ENCODE measurements at places on chromosomes 1 and 21. TPM values are rescaled to one million over a fixed set of nuclear protein-coding genes. Genes with fewer than 3 reads are reported as not detected.

DNA sequence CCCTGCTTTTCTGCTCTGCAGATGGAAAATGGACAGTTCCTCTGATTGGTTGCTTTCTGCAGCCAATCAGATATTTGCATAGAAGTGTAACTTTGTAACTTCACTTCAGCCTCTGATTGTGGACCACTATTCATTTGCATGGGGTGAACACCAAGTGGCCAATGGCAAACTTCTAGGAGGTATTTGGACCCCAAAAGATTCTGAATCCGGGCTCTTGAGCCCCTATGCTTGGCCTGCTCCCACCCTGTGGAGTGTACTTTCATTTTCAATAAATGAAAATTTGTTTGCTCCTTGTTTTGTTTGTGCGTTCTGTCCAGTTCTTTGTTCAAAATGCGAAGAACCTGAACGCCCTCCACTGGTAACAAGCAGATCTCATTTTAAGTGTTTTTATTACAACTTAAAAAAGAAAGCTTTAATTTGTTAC, 6.4 kb upstream of the GSTM4 start:
- no peak overlapping the region for H3K4me3 ChIP-seq
- no peak overlapping the region for H3K27ac ChIP-seq
- H3K36me3 ChIP-seq, result no peaks in the 10 kb centered on the region

DNA sequence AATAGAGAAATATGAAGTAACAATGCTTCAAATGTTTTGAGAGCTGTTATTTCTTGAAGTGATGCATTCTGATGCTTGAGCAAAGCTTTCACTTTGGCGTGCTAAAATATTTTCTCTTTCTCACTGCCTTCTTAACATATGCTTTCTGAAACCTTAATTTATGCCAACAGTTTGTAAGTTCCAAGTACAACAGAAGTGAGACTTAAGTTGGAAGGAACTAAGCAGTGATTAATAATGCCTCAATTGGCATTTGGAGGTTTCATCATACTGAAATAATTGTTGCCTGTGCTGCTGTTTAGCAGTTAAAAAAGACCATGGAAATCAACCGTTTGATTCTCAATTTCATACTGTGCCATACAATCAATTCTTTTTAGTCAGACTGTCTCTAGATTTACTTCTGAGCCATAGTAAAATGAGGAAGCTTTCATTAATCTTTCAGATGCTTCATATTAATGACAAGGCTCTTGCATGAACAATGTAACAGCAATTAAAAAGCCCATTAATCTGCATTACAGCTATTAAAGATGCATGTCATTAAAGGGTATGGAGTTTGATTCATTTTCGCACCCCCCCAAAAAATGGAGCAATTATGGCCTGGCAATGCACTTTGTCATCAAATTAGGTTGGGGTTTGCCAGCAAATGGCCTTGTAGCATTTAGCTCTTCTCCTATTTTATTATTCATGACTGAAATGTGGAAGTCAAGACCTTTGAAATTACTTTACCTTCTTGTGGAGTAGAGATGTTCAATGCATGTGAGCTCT, 375.3 kb downstream of the USH2A start:
- no peak overlapping the region for H3K4me3 ChIP-seq
- no peaks in the 10 kb centered on the region for H3K27me3 ChIP-seq
- no peaks in the 10 kb centered on the region for H3K36me3 ChIP-seq
- DNase-seq, result no peak
- no peaks in the 10 kb centered on the region for H3K4me1 ChIP-seq

- no peak overlapping the region for H3K27ac ChIP-seq
- no peak for DNase-seq
- H3K27me3 ChIP-seq, result no peaks in the 10 kb centered on the region
Measured at GRCh38 chr21:44994695-44995342, 55.0 kb downstream of the SLX9 start.

GRCh38 chr1:229093609-229094336, 177.1 kb upstream of the RAB4A start:
- H3K27ac ChIP-seq, result no peak overlapping the region
- H3K4me1 ChIP-seq, result peaks cover 5% of the 10 kb centered on the region
- H3K36me3 ChIP-seq, result no peaks in the 10 kb centered on the region
- no peaks in the 10 kb centered on the region for H3K27me3 ChIP-seq
- DNase-seq, result no peak

DNA sequence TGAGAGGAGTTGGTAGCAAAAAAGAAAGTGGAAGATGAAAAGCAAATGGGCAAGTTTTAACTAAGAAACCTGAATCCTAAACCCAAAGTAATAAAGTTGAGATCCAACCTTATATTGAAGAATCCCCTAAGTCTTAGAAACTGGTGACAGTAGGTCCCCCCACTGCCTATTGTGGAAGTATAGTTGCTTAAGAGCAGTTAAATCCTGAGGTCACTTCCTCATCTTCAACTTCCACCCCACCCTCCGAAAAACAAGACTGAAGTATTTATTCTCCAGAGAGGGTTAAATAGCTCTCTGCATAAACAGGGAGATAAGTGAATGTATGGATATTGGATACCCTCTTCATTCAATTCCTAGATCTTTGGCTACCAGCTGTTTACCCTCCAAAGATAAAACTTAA, 3.3 kb upstream of the DSTYK start:
- no peak for DNase-seq
- H3K4me3 ChIP-seq, result no peak overlapping the region
- no peak overlapping the region for H3K27ac ChIP-seq
- H3K4me1 ChIP-seq, result peaks cover 29% of the 10 kb centered on the region
- H3K36me3 ChIP-seq, result peaks cover 3% of the 10 kb centered on the region
- peaks cover 1% of the 10 kb centered on the region for H3K27me3 ChIP-seq

- no peaks in the 10 kb centered on the region for H3K27me3 ChIP-seq
- DNase-seq, result peak; percentile 87
- H3K27ac ChIP-seq, result no peak overlapping the region
Measured at GRCh38 chr21:44949779-44950198, 10.0 kb downstream of the SLX9 start.

- peaks cover 1% of the 10 kb centered on the region for H3K36me3 ChIP-seq
- peak overlapping the region; percentile 1 for H3K4me3 ChIP-seq
- H3K4me1 ChIP-seq, result peaks cover 98% of the 10 kb centered on the region
- H3K27me3 ChIP-seq, result no peaks in the 10 kb centered on the region
- peak overlapping the region; percentile 29 for H3K27ac ChIP-seq
Measured at GRCh38 chr1:156491151-156491949, 9.2 kb downstream of the MEF2D start.

DNA sequence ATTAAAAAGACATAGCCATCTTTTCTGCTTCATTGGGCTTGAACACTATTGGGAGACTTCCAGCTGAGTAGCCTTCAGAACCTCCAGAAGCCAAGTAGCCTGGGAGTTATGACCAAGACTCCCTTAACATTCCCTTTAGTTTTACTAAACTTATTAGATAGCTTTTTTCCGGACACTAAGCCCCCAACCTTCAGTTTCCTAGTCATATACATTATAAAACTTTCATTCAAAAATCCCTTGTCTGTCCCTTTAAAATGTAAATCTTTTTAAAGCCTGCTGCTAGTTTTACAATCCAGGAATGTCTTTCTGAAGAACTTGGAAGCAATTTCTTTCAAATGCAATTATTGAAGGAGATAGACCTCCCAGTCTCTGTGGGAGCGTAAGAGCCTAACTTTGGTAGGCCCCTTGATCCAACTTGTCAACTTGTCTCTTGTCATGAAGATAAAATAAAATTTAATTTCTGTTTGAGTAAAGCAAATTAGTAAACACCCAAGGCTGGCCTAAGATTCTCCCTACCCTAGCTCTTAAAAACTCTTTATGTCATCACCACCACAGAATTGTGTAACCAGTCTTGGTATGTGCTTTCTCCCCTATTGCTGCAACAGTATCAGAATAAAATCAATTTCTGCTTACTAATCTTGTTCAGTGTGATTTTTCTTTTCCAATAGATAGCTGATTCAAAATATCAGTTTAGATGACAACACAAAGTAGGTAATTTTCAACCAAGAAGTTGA, 796.2 kb downstream of the PLA2G4A start:
- no peaks in the 10 kb centered on the region for H3K4me1 ChIP-seq
- no peaks in the 10 kb centered on the region for H3K27me3 ChIP-seq
- no peaks in the 10 kb centered on the region for H3K36me3 ChIP-seq
- no peak overlapping the region for H3K27ac ChIP-seq
- H3K4me3 ChIP-seq, result no peak overlapping the region

DNA sequence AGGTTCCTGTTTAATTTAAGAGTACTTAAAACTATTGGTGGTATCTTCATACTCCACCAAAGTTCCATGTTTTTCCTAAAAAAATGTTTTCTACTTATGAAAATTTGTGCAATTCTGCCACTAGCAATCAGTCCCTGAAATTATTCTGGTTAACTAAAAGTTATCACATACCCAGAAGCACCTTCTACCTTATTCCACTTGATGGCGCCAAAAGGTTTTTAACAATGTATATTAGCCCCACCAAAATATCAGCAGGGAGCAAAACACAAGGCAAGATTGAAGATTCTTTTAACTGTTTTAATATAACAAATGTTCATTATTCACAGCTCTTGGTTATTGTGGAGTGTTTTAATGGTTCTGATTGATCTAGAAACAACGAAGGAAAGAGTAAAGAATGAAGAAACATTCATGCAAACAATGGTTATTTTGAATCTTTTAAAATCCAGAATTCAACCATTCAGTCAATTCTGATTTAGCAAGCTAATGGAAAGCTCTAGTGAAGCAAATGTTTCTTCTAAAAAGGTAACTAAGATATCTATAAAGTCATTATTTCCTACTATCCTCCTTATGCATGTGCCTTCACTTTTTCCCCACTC, 67.2 kb downstream of the TTLL7 start:
- no peaks in the 10 kb centered on the region for H3K36me3 ChIP-seq
- no peaks in the 10 kb centered on the region for H3K4me1 ChIP-seq
- peaks cover 6% of the 10 kb centered on the region for H3K27me3 ChIP-seq
- DNase-seq, result no peak
- H3K27ac ChIP-seq, result no peak overlapping the region

- peak; percentile 8 for DNase-seq
- H3K27me3 ChIP-seq, result peaks cover 3% of the 10 kb centered on the region
- peaks cover 2% of the 10 kb centered on the region for H3K36me3 ChIP-seq
- H3K4me3 ChIP-seq, result peak overlapping the region; percentile 39
Measured at GRCh38 chr1:84090447-84091245, 53.4 kb upstream of the PRKACB start.

- H3K4me3 ChIP-seq, result no peak overlapping the region
- no peak overlapping the region for H3K27ac ChIP-seq
- H3K36me3 ChIP-seq, result peaks cover 2% of the 10 kb centered on the region
- H3K4me1 ChIP-seq, result peaks cover 2% of the 10 kb centered on the region
Measured at GRCh38 chr1:24156542-24157260, 13.8 kb upstream of the IL22RA1 start.

GRCh38 chr1:201737352-201738060, 91.5 kb upstream of the IPO9 start:
- H3K27me3 ChIP-seq, result peaks cover 4% of the 10 kb centered on the region
- no peak overlapping the region for H3K27ac ChIP-seq
- H3K4me1 ChIP-seq, result peaks cover 11% of the 10 kb centered on the region

DNA sequence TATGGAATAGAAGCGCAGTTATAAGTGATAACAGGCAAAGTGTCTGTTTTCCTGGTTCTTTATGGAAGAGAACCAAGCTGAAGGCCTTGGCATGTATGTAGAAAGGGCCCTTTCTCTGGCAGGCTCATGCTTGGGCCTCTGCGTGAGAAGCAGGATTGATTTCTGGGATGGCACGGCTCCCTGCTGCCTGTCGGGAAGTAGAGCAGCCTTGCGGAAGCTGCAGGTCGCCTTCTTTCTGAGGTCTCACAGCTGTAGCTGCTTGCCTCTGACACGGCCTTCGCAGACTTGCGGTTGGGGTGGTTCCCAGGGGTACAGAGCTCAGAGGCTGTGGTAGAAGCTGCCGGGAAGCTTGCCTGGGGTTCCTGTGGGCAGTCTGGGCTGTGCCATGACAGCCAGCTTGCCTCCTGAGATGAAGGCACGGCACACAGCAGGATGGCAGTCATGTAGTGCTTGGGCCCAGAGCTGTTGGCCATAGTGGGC, 39.4 kb downstream of the TRAPPC10 start:
- H3K27me3 ChIP-seq, result no peaks in the 10 kb centered on the region
- no peak overlapping the region for H3K27ac ChIP-seq
- H3K4me3 ChIP-seq, result no peak overlapping the region
- H3K36me3 ChIP-seq, result peaks cover 28% of the 10 kb centered on the region

- H3K36me3 ChIP-seq, result no peaks in the 10 kb centered on the region
- H3K27me3 ChIP-seq, result peaks cover 32% of the 10 kb centered on the region
- no peak overlapping the region for H3K27ac ChIP-seq
- no peak overlapping the region for H3K4me3 ChIP-seq
- H3K4me1 ChIP-seq, result peaks cover 8% of the 10 kb centered on the region
Measured at GRCh38 chr1:112506306-112506705, 2.5 kb upstream of the WNT2B start.

The TTC39A gene
- total RNA-seq, result 0.19 TPM

The ATG4C gene
- total RNA-seq, result 15.9 TPM

The MAP3K21 gene
- total RNA-seq, result 5.6 TPM

The SH2D1B gene
- total RNA-seq, result not detected

The GABRD gene
- not detected for total RNA-seq

The WNT2B gene
- 0.05 TPM for total RNA-seq

The GBP1 gene
- 67.9 TPM for total RNA-seq

The TCHH gene
- total RNA-seq, result not detected

The P3H1 gene
- total RNA-seq, result 34.8 TPM

The ALX3 gene
- total RNA-seq, result not detected
